ENCODE measurements at places on chromosomes 1 and 21.

GRCh38 chr1:178797590-178797989 lies 72.5 kb downstream of the RALGPS2 start:
- no peak for DNase-seq

- no peak for DNase-seq
These were observed 57.0 kb upstream of the TRABD2B start for GRCh38 chr1:48054232-48054631.

DNA sequence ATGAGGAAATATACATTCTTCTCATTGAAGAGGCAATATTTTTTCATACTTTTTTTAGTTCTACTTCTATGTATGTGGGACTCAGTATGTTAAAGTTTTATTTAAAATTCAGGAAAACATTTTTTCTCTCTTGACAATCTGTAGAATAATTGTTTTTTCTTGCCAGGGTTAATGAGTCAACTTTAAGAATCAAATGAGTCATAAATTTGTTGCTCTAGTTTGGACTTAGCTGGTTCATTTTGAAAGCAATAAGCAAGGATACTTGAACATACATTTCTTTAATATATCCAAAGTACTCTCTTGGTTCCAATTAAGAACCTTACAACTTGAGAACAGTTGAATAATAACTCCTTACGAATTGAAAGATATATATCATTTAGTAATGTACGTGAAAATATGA lies 1145.3 kb upstream of the B3GALT2 start:
- DNase-seq = no peak

GRCh38 chr1:109906160-109906838 lies 4.3 kb upstream of the CSF1 start:
- DNase-seq = peak; percentile 69

GRCh38 chr1:52615489-52616042 lies 13.4 kb downstream of the GPX7 start:
- DNase-seq = no peak

GRCh38 chr1:27660300-27660835 lies 11.6 kb downstream of the IFI6 start:
- no peak for DNase-seq

DNA sequence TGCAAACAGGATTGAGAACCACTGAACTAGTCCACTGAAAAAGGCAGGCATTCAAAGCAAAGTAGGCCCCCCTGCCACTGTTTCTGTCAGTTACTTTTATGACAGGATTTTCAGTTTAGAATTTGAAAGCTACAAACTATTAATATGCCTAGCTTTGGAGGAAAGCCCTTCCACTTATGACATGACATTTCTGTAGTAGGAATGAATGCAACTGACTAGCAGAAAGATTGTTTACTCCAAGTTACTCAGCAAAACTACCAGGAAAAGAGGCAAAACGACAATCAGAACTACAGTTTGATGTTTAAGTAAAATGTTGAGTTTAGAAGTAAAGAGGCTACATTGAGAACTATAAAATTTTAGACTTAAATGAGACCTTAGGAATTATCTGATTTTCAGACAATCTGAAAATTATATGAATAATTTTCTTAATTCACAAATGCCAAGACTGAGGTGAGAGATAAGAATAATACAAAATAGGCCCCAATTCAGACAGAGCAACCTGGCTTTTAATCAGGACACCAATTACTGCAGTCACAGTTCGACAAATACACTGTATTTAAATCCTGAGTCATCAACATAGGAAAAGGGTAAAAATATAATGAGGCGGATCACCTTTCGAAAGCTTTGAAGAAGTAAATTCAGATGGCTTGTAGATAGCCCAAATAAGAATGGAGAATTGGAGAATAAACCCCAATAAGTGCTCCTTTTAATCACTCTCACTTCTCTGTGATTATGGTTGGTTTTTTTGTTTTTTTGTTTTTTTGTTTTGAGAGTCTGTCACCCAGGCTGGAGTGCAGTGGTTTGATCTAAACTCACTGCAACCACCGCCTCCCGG lies 2.2 kb downstream of the PRKAB2 start:
- no peak for DNase-seq

- no peak for DNase-seq
These were observed 9.6 kb upstream of the POU2F1 start for GRCh38 chr1:167210966-167211674.

- no peak for DNase-seq
These were observed 8.2 kb downstream of the HCRTR1 start for GRCh38 chr1:31625561-31626222.

- no peak for DNase-seq
These were observed 148.4 kb downstream of the TOMM20 start for GRCh38 chr1:234980291-234980644.

DNA sequence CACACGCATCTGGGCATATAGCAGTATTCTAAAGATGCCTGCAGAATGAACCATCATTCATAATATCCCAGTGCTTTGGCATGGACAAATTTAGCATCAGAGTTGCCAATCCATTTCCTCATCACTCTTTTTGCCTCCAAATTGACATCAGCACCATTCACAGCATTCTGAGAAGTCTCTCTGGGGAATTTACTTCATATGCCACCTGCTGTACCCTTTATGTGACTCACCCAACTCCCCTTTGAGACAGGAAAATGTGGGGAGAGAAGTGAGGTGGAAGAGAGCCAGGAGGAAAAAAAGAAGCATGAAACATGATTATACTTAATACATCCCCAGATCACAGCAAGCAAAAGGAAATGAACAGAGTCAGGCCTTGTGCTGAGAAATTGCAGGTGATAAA lies 37.4 kb downstream of the RAB3B start:
- DNase-seq = no peak

GRCh38 chr21:45467221-45467779 lies 62.3 kb downstream of the COL18A1 start:
- no peak for DNase-seq

- DNase-seq = no peak
These were observed 64.2 kb upstream of the ERRFI1 start for GRCh38 chr1:8090241-8090702.

DNA sequence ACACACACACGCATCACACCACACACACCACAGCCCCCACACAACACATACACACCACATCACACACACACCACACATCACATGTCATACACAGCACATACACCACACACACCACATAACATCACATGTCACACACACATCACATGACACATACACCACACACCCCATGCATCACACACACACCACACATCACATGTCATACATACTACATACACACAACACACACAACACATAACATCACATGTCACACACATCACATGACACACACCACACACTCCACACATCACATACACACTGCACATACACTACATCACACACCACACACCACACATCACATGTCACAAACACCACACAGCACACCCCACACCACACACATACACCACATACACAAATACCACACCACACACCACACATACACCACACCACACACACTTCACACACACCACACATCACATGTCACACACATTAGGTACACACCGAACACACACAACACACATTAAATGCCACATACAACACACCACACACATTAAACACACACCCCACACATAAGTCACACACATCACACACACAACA lies 1.8 kb downstream of the LYPD8 start:
- no peak for DNase-seq

- peak; percentile 7 for DNase-seq
These were observed 184.4 kb upstream of the GALNT2 start for GRCh38 chr1:229882621-229883020.

GRCh38 chr1:171487038-171487437 lies 1.7 kb downstream of the PRRC2C start:
- no peak for DNase-seq

GRCh38 chr1:183148599-183148998 lies 37.5 kb upstream of the LAMC2 start:
- no peak for DNase-seq

GRCh38 chr1:54571326-54571725 lies 23.3 kb downstream of the ACOT11 start:
- DNase-seq = no peak

- no peak for DNase-seq
These were observed 8.7 kb upstream of the PIK3C2B start for GRCh38 chr1:204503122-204503912.

DNA sequence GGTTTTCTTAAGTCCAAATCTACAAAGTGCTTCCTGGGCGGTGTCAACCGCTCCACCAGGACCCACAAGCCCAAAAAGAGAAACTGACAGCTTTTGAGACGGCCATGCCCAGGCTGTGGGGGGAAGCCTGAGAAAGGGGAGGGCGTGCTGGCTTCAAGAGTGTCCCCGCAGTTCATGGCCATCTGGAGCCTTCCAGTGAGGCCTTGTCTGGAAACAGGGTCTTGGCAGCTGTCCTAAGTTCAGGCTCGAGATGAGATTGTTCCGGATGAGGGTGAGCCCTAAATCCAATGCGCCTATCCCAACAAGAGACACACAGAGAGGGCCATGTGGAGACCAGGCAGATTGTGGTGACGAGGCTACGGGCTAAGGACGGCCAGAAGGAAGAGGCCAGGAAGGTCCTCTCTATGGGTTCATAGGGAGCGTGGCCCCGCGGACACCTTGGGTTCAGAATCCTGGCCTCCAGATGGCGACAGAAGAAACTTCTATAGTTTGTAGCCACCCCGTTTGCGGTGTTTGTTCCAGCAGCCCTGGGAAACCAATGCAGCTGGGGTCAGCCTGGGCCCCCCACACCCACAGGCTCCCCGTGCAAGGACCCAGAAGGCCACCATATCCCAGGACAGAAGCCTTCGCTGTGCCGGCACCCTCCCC lies 70.2 kb downstream of the ARHGEF16 start:
- no peak for DNase-seq

GRCh38 chr1:24226749-24227148 lies 39.7 kb upstream of the IFNLR1 start:
- no peak for DNase-seq

GRCh38 chr1:58469016-58469415 lies 77.5 kb downstream of the OMA1 start:
- no peak for DNase-seq

- DNase-seq = no peak
These were observed 76.7 kb downstream of the SLC35F3 start for GRCh38 chr1:233981042-233981675.

GRCh38 chr1:201884425-201884824 lies 4.3 kb upstream of the SHISA4 start:
- DNase-seq = no peak

DNA sequence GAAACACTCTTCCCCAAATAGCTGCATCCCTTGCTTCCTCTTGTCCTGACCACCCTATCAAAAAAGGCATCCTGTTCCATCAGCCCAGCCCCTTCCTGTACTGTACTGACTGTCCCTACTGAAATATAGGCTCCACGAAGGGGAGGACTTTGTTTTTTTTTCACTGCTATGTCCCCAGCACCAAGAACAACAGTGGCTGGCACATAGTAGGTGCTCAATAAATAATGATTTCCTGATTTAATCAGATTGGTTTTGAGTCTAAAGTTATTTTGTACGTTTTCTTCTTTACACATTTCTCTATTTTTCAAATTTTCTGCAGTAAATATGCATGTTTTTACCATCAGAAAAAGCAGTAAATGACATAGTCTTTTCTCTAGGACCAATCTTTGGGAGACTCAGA lies 73.9 kb downstream of the CD58 start:
- DNase-seq = no peak

DNA sequence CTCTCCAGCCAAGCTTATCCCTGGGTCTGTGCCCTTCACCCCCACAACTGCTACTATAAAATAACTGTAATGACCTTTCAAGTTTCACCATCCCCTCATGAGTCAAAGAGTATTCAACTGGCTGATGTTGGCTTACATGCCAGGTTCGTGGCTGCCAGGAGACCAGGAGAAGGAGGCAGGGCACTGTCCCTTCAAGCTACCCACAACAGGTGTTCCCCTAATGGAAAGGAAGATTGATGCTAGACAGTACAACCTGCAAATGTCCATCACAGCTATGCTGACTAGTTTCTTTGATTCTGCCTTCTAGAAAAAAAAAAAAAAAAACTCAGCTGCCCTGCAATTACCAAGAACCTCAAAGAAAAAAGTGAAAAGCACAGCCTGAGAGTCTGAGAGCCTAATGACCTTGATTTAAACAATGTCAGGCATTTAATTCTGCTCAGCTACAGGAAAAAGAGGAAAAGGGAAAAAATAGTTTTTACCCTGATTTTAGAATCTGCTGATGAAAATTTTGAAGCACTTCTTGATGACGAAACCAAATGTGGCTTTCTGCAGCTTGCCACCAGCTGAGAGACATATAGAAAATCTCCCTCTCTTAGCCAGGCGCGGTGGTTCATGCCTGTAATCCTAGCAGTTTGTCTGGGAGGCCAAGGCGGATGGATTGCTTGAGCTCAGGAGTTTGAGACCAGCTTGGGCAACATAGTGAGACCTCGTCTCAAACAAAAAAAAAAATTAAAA lies 82.7 kb upstream of the ROR1 start:
- DNase-seq = no peak

DNA sequence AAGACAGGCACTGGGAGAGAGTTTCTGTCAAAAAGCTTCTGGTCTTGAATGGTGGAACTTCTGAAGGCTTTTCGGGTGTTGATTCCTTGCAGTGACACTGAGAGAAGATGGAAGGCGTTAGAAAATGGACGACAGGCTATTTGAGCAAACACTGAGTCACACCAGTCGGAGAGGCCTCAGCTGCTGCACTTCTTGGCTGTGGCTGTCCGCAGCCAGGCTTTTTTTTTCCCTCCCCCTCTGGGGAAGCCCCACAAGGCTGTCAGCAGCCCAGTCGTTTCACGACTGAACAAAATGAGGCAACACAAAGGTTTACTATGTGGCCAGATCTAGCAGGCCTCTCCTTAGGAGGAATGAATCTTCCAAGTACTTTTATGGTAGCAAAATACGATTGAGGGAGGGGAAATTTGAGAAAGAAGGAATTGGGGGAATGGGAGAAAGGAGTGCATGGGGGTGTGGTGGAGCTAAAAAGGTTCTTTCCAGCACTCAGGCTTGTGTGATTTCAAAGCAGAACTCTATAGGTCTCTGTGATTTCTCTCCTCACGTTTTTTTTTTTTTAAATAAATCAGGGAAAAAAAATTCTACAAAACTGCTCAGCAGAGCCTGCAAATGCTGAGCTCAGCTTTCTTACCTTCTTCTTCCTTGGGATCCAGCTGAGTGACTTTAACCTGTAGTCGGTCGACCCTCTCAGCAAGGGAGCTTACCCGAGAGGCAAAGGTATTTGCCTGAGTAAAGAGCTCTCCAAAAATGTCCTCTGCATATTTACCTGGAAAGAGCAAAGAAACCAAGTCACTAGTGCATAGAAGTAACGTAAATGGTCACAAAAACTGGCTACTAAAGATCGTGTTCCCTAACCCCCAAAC lies 26.1 kb downstream of the GPR3 start:
- DNase-seq = no peak

DNA sequence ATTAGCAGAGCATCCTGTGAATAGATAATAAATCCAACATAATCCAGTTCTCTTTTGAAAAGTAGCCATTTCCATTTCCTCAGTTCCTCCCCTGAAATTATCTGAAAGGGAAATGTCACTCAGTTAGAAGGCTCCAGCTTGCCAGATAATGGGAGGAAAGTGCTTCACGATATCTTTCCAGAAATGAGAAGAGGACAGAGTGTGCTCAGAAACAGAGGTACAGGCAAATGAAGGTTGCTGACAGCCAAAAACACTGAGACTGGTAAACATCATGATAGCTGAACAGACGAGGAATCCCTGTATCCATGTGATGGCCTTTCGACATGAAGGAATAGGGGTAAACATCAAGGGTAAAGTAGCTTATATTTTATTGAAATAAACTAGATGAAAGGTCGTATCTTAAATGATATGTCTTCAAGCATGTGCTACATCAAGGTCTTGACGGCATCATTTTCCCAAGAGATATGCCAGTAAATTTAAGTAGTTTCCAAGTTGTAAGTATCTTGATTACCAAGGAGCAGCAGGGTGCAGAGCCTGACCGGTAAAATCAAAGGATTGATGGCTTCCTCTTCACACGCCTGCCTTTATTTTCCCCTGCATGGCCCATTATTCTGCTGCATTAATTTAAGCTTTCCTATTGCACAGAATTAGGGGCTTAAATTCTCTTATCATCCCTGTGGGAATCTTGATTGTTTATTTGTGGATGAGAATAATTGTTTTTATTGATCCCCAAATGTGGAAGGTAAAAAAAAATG lies 244.3 kb upstream of the ST6GALNAC5 start:
- DNase-seq = no peak
